ENCODE measurements at places on chromosomes 6 and 20.

DNA sequence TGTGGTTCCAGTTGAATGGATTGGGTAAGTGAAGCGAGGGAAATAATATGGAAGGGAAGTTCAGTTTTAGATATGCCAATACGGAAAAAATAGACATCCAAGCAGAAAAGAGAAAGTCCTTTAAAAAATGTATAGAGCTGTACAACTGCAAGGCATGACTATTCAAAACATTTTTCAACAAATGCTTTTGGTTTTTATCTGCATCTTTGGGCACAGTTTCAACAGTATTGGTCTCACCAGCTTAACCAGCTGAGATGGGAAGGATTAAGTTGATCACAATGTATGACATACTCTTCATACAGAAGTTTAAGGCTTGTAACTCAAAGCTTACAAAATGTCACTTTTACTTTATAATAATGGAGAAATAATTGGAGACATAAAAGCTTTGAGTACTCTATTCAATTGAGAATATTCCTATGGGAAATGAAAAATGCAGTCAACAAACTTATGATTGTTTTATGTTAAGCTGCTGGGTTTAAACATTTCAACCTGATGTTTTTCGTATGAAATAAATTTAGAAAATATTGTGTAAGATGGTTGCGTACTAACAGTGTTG lies 16.3 kb upstream of the UTRN start:
- no peak for DNase-seq

DNA sequence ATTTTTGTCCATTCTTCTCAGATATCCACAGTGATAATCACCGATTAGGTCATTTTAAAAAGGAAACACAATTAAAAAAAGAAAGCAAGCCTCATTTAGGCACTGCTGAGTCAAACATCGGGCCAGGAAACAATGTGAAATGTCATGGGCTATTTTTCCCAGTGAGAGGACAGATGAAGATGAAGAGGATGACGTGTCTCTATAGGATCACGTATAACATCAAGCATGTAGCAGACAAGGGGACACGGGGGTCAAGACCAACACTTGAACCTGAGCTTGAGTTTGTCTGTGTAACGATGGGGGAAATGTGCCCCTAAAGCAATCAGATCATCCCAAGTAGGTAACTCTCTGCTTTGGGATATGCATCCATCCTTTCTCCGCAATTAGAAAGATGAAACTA lies 553.2 kb downstream of the CD83 start:
- no peak for DNase-seq

GRCh38 chr6:108113557-108114519 lies 39.3 kb upstream of the OSTM1 start:
- no peak for DNase-seq

GRCh38 chr20:1212023-1212422 lies 8.8 kb downstream of the C20orf202 start:
- no peak for DNase-seq

DNA sequence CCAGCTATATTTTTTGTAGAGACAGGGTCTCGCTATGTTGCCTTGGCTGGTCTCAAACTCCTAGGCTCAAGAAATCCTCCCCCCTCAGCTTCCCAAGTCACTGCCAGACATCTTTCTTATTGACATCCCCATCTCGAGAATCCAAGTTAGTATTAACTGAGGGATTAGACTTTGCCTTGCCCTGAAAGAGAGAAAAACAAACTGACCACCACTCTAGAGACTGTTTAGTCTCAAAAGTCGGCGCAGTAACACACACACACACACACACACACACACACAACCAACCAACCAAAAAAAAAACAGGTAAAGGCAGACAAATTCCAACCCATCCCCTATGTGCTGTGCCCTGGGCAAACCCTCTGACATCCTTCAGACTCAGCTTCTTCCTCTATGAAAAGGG lies 27.2 kb upstream of the PNPLA1 start:
- DNase-seq: no peak

GRCh38 chr6:142376115-142376514 lies 74.3 kb downstream of the ADGRG6 start:
- no peak for DNase-seq

Data from stimulated activated CD4-positive, alpha-beta T cell treated with anti-CD3 and anti-CD28 coated beads, Interleukin-4, amount 100 ng/mL, for 48 hours (primary cell).